ENCODE measurements at places on chromosomes 3 and 15. TPM values are rescaled to one million over a fixed set of nuclear protein-coding genes. Genes with fewer than 3 reads are reported as not detected.
A peak's percentile ranks its signal among the peaks of the same experiment; 100 is the strongest.

Gene GOLGA6D
- total RNA-seq = not detected

Gene TEX55
- not detected for total RNA-seq

Gene KCNMB3
- 1.8 TPM for total RNA-seq

Gene TMEM212
- total RNA-seq = not detected

Gene AGTR1
- total RNA-seq = 13.3 TPM

DNA sequence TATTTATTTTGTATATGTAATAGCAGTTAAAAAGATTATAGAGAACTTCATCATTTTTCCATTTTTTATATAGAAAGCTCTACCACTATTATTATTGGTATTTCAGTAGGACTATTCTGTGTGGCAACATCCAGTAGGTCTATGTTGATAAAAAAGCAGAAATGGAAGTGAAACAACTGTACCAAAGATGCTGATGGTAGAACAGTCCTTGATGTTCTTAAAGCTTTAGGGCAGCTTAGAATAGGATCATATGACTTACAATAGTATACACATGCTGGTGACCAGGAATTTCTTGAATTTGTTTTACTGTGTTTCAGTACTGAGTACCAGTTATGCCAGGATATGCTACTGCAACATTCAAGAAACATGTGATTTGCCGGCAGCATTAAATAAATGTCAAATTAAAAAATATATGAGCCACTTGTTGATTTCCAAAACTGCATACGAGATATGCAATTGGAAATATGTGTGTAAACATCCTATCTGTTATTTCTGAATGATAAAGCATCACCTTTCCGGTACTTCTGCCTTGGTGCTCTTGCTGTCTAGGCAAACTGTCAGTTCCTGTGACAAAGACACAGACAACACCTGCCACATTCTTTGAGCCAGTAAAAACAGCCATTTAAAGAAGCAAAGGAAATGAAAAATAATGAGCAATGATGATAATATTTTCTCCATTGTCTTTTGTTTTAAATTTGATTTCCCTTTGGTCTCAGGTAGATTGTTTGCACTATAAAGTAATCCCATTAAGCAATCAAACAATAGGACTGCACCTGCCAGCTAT is 649.2 kb downstream of the ZPLD1 start:
- peak; percentile 3 for DNase-seq

- DNase-seq = no peak
Observed at GRCh38 chr3:24687671-24688070, 193.0 kb upstream of the THRB start.

DNA sequence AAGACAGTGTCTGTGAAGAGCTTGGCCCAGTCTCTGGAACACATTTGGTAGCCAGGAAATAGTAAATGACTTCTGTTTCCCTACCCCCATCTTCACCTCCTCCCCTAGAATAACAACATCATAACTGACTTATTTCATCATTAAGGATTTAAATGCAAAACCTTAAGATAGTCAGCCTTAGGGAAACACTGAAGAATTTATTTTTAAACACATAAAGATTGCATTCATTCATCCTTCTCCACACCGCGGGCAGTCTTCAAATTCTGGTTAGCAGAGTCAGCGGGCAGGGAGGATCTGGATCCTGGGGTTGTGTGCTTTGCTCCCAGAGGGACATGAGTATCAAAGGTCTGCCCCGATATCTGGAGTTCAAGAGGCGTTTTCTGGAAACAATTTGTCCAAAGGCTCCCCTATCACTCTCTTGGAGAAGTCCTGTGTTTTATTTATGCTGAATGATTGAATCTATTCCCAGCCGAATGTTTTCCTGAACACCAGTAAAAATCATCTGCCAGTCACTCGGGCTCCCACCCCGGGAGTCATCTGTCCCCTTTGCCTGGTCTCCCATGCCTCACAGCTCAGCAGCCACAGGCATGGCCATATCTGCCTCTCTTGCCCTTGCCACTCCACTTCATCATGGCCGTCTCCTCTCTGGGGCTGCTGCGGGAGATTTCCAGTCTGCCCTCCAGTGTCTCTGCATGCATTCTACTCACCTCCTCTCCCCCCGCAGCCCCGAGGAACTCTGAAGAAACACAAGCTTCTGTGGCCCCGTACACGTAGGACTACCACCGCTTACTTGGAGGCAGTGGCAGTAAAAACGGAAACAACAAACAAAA is 234.7 kb upstream of the CTDSPL start:
- DNase-seq = no peak

GRCh38 chr3:41159588-41160189 is 39.6 kb upstream of the CTNNB1 start:
- no peak for DNase-seq

DNA sequence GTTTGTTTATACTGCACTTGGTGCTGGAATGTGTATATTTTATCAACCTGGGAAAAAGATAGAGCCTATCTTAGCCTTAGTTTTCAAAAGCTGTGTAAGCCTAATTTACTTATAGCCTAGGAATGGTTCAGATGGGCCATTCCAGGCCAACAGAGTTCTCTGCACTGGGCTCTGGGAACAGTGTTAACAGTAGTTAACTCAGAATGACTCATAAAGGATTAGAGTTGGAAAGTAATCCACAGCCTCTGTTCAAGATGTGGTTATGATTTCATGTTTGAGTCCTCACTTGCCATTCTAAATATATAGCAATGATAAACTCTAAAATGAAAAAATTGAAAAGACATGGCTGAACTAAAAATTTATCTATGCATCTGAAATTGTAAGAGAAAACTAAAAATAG is 22.6 kb upstream of the PEX5L start:
- DNase-seq = no peak

- peak; percentile 96 for DNase-seq
Observed at GRCh38 chr3:184338511-184338945, 1.1 kb downstream of the FAM131A start.

DNA sequence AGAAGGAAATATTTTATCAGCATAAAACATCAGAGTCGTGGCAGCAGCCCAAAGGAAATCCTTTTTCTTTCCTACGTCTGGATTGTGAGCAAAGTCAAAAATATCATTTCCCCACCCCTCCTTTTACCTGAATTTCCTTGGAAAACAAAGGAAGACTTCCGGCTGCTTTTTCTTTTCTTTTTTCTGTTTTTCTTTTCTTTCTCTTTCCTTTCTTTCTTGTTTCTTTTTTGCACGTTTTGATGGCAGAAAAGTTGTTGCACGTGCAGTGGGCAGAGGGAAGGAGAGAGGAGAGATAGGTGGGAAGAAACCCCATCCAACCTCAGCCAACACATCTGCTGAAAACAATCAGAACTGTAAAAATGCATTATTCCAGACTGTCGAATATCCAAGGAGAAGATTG is 544 bp upstream of the MYO1E start:
- DNase-seq = no peak

DNA sequence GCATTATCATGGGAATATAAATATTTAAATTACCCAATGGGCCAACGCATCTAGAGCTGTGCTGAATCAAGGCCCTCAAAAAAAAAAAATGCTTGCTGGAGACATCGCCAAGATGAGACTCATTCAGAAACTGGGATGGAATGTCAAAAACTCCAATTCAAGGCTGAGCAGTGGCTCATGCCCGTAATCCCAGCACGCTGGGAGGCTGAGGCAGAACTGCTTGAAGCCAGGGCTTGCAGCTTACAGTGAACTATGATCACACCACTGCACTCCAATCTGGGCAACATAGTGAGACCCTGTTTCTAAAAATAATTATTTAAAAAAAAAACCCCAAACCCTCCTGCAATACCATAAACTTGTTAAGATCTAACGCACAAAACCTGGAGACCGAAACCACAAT is 3.1 kb upstream of the CACNA1D start:
- no peak for DNase-seq

GRCh38 chr15:71248386-71248785 is 133.1 kb downstream of the THSD4 start:
- DNase-seq = no peak

DNA sequence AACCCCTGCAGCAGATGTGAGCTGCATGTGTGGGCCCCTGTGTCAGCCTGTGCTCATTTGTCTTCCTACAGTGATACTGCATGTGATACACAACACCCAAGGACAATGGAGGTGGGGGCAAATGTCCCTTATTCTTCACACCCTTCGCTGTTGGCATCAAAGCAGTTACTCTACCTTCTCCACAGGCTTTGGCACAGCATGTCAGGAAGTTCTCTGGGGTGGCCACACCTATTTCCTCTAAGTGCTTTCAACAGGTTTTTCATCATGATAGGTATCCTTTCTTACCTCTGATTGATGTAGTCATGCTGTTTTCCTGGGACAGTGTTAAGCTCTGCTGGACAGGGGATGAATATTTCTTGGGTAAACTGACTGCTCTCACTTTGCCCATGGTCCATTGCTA is 29.5 kb downstream of the ZNF662 start:
- DNase-seq = no peak

GRCh38 chr3:120448756-120449155 is 2.0 kb downstream of the FSTL1 start:
- peak; percentile 91 for DNase-seq

DNA sequence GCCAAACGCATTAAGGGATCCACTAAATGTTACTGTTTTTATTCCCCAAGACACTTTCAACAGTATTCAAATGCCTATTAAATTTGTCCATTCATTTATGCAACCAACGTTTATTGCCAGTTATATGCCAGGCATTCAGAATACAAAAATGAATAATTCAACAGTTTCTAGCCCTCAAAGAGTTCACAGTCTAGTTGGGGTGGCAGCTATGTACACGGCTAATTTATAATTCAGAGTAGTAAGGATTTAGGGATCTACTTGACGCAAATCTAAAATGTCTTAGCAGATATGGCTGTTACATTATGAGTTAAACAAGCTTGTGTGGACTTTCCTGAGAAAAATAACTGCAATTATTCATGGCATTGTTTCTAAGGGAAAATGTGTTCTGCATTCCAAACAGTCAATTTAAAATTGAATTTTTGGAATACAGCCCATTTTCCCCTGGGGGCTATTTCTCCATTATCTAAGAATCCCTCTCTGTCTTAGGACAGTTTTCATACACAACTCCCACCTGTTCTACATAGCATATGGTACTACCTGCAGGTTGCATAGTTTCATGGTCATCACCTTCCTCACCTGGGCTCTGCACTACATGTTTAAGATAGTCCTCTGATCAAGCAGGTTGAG is 11.5 kb upstream of the MSL2 start:
- no peak for DNase-seq

GRCh38 chr3:188533612-188534357 is 379.8 kb downstream of the LPP start:
- DNase-seq = no peak

- DNase-seq = peak; percentile 44
Observed at GRCh38 chr3:194937882-194938321, 252.2 kb downstream of the FAM43A start.

DNA sequence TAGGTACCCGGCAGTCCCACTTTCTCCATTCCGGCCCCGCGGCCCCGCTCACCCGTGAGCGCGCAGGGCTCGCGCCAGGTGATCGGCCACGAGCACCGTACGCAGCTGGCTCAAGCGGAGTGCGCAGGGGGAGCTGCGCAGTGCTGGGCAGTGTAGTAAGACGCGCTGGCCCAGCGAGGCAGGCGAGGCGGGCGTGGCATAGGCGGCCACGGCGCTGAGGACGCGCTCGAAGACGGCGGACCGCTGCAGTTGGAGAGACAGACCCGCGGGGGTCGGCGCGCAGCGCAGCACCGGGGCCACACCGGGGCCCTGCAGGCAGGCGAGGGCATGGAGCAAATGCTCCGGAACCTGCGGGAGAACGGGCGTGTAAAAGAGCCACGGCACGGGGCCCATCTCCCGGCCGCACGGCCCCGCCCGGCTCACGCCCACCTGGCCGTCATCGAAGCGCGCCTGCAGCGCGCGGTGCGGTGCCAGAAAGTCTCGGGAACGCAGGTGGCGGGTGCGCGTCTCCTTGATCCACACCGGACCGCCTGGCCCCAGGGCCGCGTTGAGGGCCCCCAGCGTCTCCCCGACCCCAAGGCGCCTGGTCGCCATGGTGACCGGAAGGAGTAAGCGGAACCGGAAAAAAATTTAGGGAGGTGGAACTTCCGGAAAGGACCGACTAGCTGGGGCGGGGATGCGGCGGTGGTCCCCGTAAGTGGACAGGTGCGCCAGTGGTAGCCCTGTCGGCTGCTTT is at the start of gene DALRD3:
Gene DALRD3 (minus strand): TSS at position 610 of the 736 bp plus-strand sequence. CDS start 16 bp downstream, at position 594.
- DNase-seq = peak; percentile 93

DNA sequence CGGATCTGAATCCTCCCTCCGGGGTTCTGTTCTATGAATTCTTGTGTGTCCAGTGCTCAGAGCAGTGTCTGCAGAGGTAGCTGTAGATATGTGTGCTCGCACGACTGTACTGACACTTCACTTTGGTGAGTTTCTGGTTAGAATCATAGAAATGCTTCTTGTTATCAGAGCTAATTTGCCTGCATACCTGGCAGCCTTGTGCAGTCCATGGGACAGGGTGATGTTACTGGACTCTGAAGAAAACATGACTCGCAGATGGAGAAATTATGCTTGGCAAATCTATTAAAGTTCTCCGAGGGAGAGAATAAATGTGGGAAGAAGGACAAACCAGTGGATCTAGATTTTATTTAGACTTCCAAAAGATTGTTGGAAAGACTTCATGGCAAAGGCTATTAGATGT is 12.2 kb downstream of the CGNL1 start:
- no peak for DNase-seq

DNA sequence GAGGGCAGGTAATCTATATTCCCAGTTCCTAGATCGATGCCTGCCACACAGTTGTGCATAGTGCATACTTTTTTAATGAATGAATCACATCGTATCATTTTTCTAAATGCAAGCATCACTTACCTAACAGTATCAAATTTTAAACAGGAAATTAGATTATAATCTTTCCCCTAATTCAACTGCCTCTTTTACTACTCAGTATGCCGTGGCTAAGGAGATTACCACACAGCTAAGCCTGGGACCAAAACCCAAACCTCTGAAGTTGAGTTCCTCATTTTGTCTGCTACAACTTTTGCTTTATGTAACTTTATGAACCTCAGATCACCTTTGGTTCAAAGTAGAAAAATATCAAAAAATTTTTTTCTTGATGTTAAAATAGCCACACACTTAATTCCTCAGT is 53.2 kb upstream of the FNDC3B start:
- DNase-seq = no peak

- DNase-seq = peak; percentile 57
Observed at GRCh38 chr15:99631255-99631654, 65.5 kb downstream of the MEF2A start.

DNA sequence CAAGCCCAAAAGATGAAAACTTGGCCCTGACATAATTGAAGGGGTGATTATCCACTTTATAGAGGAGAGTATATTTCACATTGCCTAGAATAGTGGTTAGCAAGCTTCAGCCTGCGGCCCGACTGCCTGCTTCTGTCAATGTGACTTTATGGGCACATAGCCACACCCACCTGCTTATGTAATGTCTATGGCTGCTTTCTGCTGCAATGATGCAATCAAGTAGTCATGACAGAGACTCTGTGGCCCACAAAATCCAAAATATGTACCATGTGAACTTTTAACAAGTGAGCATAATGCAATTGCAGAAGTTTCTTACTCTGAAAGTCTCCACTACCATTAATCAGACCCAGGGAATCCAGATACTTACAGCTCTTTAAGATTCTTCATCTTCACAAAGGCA is 103.1 kb downstream of the LRIG1 start:
- DNase-seq = no peak

GRCh38 chr3:152556731-152557254 is 278.1 kb upstream of the P2RY1 start:
- peak; percentile 92 for DNase-seq

GRCh38 chr3:17243621-17244020 is 358.9 kb downstream of the PLCL2 start:
- no peak for DNase-seq
